ENCODE measurements at places on chromosomes 13 and 19.

DNA sequence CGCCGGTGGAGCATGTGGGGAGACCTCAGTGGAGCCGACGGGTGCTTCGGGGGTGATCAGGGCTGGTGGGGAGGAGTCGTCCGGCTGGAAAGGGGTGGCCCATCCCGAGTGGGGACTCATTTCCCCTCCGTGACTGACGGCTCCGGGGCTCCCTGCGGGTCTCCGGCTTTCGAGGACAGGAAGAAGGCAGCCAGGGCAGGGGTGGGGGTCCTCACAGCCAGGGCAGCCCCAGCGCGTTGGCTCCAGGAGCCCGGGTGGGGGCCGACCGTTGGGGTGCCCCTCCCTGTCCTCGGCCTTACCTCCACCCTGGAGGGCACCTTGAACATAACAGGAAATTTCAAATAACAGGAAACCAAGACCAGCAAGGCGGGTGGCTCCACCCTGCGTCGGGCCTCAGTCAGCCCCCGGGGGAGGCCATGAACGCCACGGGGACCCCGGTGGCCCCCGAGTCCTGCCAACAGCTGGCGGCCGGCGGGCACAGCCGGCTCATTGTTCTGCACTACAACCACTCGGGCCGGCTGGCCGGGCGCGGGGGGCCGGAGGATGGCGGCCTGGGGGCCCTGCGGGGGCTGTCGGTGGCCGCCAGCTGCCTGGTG is at the start of gene S1PR4:
Gene S1PR4, plus strand, starts transcription at position 393 of the 596 bp plus-strand sequence. Its CDS starts 24 bp downstream, at position 417.
- DNase-seq: peak; percentile 51

GRCh38 chr13:31846961-31847752 is 107.8 kb downstream of the RXFP2 start:
- DNase-seq: no peak

GRCh38 chr13:84524586-84524985 is 642.3 kb upstream of the SLITRK1 start:
- DNase-seq: no peak

DNA sequence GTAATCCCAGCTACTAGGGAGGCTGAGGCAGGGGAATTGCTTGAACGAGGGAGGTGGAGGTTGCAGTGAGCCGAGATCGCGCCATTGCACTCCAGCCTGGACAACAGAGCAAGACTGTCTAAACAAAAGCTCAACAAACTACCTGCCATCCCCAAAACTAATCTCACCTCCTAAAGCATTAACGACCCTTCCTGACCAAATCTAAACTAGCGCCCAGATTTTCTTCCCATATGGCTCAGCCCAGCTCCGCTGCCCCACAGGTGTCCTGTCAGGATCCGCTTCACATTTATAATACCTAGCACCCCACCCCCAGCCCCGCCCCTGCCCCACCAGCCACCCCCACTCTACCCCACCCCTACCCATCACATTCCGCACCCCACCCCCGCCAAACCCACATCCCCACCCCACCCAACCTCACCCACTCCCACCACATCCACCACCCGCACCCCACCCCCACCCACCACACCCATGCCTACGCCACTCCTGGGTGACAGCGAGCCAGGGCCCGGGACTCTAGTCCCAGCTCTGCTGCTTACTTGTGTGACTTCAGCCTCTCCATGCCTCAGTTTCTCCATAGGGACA is 599 bp downstream of the C19orf12 start:
- DNase-seq: no peak

DNA sequence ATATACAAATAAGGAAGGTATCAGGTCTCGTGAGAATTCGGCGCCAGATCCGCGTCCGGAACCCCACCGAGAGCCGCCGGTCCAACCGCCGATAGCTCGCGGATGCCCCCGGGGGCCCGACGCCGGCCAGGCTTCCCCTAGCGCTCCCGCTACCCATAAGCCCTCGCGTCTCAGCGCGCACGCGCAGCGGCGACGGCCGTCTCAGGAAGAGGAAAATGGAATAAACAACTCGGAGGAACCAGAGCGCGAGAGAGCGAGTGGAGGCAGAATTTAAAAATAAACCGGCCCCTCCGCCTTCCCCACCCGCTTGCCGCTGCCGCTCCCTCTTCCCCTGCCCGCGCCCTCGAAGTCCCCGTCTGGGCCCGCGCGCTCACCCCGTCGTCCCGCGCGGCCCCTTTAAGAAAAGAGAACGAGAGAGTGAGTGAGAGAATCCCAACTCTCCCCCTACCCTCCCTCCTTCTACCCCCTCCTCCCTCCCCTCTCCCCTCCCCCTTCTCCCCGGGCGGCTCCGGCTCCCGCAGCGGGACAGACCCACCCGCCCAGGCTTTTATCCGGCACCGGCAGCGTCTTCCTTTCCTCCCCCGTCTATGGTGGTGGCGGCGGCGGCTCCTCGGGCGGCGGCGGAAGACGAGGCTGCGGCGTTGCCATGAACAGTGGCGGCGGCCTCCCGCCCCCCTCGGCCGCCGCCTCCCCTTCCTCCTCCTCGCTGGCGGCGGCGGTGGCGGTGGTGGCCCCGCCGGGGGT is at the start of gene PAN3:
Gene PAN3, plus strand, starts transcription at position 534 of the 744 bp plus-strand sequence. Its CDS starts 113 bp downstream, at position 647.
- DNase-seq: peak; percentile 89

GRCh38 chr13:111114362-111115060 is 599 bp upstream of the ARHGEF7 start:
- DNase-seq: no peak

DNA sequence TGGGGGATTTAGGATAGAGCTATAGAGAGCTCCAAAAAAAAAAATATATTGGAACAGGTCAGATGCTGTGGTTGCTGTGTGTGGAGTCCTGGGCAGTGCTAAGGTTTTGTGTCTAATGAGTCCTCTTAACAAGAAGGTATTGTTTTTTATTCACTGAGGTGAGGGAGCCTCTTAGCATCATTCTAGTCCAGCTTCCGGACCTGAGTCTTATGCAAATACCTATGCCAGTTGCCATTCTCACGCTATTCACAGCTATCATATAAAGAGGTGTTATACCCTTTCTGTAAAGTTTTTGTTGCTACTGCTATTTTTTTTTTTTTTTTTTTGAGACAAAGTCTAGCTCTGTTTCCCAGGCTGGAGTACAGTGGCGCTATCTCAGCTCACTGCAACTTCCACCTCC is 1.4 kb downstream of the NLRP2 start:
- no peak for DNase-seq

- no peak for DNase-seq
Observed at GRCh38 chr19:2415281-2415972, 12.0 kb downstream of the TIMM13 start.

- DNase-seq: no peak
Observed at GRCh38 chr13:61600360-61601033, 184.8 kb upstream of the PCDH20 start.

- no peak for DNase-seq
Observed at GRCh38 chr19:17570791-17571190, 15.3 kb downstream of the COLGALT1 start.

All from stimulated activated CD4-positive, alpha-beta T cell treated with anti-CD3 and anti-CD28 coated beads, Interleukin-4, amount 100 ng/mL, for 4 hours (primary cell).